Activated naive CD4-positive, alpha-beta T cell (primary cell): ENCODE measurements at places on chromosomes 1 and 21.

DNA sequence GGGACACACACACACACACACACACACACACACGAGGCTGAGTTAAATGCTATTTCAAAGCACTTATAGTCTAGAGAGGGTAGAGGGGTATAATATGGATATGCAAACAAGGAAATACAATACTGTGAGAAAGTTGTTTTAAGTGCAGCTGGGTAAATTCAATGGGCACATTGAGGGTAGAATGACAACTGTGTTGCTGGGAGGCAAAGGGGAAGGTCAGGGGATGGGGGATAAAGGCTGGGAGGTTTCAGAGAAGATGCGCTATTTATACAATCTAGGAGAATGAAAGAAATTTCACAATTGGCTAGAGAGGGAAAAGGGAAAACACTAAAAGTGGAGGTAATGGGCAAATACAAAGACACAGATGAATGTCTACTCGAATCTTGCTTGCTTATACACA, 19.4 kb downstream of the EXTL2 start:
- no peak for DNase-seq

- DNase-seq = no peak
Observed at GRCh38 chr1:22207511-22208267, 64.8 kb upstream of the WNT4 start.

GRCh38 chr1:219385787-219386427, 212.2 kb downstream of the LYPLAL1 start:
- no peak for DNase-seq

GRCh38 chr1:206744683-206745082, 25.9 kb upstream of the IL19 start:
- DNase-seq = no peak

DNA sequence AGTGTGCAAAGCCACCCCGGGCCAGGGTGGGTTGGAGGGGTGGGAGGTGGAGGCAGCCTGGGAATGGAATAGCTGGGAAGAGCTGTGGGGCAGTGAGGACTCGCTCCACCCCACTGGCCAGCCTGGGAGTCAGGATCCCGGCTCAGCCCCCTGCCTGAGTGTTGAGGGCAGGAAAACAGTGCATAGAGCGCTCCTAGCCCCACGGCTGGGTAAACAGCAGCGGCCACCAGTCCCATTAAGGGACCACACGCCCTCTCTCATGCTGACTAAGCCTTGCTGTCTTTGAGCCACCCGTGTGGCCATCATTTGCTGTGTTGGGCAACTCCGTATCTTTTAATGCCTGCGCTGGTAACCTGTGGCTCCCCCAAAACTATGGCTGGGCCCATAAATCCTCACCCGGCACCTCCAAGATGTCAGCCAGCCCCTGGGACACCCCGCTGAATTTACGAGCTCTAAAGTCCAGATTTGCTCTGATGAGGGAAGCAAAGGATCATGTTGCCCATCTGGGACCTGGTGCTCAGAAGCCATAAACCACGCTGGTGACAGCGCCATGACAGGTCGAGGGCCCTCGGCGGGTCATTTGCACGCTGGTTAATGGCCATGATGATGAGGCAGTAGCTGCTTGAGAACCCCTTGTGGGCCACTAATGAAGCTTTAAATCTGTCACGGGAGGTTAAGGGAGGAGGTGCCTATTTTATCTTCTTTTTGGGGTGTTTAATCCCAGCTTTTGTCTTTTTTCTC, 34.9 kb downstream of the SYF2 start:
- DNase-seq = no peak

DNA sequence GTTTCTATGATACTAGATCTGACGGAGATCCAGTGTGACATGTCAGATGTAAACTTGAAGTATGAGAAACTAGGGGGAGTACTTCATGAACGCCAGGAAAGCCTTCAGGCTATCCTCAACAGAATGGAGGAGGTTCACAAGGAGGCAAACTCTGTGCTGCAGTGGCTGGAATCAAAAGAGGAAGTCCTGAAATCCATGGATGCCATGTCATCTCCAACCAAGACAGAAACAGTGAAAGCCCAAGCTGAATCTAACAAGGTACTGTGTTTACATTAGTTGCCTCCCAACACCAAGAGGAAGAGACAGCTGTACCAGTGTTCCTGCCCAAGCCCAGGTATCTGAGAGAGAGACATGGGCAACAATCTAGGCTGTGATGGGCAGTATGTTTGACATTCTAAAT, 112.2 kb upstream of the BMP8A start:
- DNase-seq = no peak

- DNase-seq = no peak
Observed at GRCh38 chr1:103529746-103530145, 4.2 kb downstream of the RNPC3 start.

GRCh38 chr1:4660917-4661594, 6.6 kb downstream of the AJAP1 start:
- no peak for DNase-seq

- no peak for DNase-seq
Observed at GRCh38 chr1:221162352-221162751, 283.1 kb downstream of the HLX start.

GRCh38 chr1:106998431-106999002, 58.0 kb upstream of the PRMT6 start:
- DNase-seq = no peak

DNA sequence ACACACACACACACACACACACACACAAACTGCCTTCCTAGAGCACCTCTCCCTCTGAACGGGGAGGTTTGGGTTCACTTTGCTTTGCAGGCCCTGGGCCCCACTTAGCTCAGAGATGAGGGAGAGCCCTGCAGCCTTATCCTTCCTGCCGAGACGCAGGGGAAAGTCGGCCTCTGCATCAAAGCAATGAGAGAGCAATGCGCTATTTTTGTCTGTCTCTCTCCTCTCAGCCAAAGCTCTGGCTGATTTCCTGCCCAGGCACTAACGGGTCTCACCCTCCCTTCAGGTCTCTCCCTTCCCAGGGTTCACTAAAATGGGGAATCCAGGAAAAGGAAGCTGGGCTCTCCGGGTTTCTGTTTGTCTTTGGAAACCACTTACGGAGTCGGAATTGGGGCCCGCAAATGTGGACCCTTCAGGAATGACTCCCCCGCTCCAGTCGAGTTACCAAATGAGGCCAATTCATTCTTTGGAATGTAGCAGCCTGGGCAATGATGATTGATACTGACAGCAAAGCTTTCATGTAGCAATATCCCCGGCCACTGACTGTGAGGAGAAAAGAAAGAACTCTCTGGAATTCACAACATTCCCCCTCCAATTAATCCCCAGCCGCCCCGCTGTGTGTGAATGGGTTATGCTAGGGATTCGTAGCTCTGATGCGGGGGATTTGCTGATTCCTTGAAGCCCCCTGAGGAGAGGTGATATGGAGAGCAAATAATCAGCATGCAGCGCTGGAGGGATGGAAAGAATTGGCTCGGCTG, 61.5 kb upstream of the WLS start:
- no peak for DNase-seq

- no peak for DNase-seq
Observed at GRCh38 chr1:101664726-101665125, 332.0 kb downstream of the OLFM3 start.

- DNase-seq = no peak
Observed at GRCh38 chr1:157310401-157310800, 172.2 kb upstream of the ETV3 start.

- DNase-seq = no peak
Observed at GRCh38 chr1:62528015-62528414, 69.3 kb upstream of the ANGPTL3 start.

GRCh38 chr1:11248169-11248568, 14.2 kb downstream of the MTOR start:
- no peak for DNase-seq

GRCh38 chr1:7703321-7704213, 67.5 kb upstream of the VAMP3 start:
- no peak for DNase-seq

- no peak for DNase-seq
Observed at GRCh38 chr1:211715971-211716370, 40.5 kb upstream of the NEK2 start.

- no peak for DNase-seq
Observed at GRCh38 chr1:91334856-91335255, 69.8 kb downstream of the HFM1 start.

GRCh38 chr1:157315544-157315943, 177.3 kb upstream of the ETV3 start:
- no peak for DNase-seq

DNA sequence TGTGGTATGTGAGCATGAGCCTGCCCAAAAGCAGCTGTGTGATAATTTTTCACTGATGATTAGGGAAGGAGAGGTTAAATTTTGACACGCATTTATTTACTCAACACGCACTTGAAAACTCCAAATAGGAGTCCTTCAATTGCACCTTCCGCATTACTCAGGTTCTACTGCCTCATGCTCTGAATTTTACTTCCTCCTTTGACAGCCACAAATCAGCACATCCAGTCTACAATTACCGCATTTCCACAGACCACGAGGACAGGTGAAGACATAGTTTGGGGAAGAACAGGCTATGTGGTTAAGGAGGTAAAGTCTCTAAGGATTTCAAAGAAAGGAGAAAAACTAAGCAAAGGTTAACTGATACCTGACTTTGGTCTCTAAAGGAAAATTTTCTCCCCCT, 2.6 kb downstream of the CAPN8 start:
- no peak for DNase-seq

- DNase-seq = no peak
Observed at GRCh38 chr21:46160657-46160906, 5.2 kb upstream of the FTCD start.

- no peak for DNase-seq
Observed at GRCh38 chr1:87436534-87436933, 107.9 kb downstream of the LMO4 start.

DNA sequence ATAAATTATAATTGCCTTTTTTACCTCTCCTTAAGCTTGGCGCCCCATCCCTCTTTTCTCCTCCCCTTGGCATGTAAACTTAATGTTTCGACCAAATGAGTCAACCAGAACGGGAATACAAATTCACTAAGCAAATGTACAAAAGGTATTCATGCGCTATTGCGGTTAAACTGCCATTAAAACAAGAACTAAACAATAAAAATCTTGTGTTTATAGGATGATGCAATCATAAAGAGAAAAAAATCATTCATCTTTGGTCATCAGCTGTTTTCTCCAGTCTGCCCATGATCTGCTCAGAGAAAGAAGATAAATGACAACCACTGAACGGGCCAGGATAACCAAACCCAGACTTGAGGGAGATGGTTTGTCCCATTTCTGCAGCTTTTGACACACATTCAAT, 534.2 kb upstream of the PLXNA2 start:
- no peak for DNase-seq

GRCh38 chr1:204992201-204992997, 50.6 kb upstream of the CNTN2 start:
- DNase-seq = no peak

DNA sequence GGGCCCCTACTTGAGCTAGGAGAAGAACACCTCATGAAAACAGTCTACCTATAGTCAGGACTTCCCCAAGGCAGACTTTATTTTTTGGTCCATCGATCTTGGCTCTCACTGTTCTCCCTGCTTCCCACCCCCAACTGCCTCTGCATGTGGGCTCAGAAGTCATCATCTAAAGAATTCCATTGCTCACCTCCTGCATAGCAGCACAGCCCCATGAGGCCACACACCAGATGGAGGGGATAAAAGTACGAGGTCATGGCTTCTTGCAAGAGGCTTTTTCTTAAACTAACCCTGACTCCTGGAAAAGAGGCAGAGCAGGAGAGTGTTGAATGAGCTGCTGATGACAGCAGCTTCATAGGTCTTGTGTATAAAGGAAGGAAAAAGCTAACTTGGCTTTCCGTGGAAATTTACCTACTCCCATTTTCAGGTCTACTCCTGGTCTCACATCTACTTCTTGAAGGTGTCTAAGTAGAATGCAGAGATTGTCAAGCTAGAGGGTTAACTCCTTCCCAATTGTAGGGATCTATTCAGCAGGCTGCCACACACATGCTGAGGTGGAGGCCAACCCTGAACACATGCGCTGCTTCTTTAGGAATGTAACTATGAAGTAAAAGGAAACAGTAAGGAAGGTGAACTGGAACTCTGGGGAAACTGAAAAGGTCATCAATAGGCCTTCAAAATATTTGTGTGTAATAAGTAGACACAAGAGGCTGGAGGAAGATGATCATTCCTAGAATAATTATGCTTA, 18.7 kb downstream of the WNT2B start:
- DNase-seq = no peak

GRCh38 chr1:95072117-95072516, 634 bp downstream of the ALG14 start:
- DNase-seq = no peak

DNA sequence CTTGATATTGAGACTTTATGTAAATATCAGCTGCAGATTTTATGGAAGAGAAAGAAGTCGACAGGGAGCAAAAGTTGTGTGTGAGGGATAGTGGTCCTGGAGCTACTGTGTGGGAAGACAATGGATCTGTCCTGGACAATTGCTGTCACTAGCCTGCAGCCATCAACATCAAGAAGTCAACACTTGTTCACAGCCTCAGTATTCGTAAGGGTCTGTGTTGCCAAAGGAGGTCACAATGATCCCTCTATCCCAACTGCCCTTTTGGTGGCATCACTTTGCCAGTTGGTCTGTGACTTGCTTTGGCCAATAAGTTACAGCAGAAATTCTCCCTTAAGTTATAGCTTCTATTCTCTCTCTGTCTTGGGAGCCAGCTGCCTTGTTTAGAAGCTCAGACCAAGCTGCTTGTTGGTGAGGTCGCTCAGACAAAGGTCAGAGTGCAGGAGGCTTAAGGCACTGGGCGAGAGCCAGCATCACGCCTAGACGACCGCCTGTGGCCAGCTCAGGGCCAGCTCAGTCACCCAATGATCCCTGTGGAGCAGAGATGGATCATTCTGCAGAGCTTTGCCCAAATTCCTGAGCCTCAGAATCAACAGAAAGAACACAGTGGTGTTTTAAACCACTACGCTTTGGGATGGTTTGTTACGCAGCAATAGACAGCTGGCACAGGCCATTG, 134.9 kb downstream of the RHOU start:
- no peak for DNase-seq

- DNase-seq = no peak
Observed at GRCh38 chr1:25095635-25096200, 136.6 kb downstream of the SYF2 start.

- DNase-seq = no peak
Observed at GRCh38 chr1:75614399-75614756, 3.5 kb upstream of the SLC44A5 start.

DNA sequence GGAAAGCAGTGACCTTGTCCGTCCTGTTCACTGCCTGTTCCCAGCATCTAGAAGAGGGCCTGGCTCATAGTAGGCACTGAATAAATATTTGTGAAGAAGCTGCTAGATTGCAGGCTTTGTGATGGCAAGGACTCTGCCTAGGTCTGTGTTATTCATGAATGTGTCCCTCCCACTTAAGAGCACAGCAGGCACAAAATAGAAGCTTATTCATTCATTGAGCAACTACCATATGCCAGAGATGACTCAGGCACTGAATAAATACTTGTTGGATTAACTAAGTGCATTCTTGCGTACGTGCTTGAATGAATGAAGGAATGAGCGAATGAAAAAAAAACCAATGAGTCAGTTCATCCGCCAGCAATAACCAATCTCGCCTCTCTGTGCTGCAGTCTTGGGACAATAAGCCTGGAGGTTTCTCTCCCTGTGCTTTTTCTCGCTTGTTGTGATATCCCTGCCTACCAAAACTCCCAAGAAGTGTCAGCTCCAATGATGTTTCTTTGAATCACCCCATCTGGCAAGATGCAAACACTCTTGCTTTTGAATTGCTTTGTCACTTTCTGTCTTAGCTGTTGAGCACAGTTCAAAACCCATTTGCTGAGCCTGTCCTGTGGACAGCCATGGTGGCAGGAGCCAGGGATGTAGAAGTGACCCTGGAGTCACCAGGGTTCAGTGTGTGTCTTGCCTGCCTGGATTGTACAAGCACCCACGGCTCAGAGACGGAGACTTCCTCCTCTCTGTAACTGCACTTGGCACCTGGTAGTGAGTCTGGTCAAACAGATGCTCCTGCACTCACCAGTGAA, 143.9 kb downstream of the KAZN start:
- DNase-seq = no peak

- DNase-seq = no peak
Observed at GRCh38 chr1:77487631-77488030, 194.8 kb downstream of the ZZZ3 start.
